ENCODE measurements at places on chromosomes 16 and 17.
A peak's percentile ranks its signal among the peaks of the same experiment; 100 is the strongest.

DNA sequence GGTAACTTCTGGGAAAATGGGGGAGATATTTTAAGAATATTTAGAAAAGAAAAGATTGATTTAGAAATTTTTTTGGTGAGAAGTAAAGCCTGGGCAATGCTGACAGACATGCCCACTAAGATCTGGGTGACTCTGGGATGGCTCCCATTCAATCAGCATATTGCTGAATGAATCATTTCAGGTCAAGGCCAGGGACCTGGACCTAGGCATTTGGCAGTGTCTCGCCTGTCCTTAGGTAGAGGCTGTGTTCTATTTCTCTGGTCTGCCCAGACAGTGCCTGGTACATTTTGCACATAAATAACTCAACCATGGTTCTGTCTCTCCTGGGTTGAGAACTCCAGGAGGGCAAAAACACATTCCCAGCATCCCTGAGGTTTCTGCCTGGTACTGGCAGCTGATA, 39.9 kb downstream of the SMPD3 start:
- DNase-seq: no peak

DNA sequence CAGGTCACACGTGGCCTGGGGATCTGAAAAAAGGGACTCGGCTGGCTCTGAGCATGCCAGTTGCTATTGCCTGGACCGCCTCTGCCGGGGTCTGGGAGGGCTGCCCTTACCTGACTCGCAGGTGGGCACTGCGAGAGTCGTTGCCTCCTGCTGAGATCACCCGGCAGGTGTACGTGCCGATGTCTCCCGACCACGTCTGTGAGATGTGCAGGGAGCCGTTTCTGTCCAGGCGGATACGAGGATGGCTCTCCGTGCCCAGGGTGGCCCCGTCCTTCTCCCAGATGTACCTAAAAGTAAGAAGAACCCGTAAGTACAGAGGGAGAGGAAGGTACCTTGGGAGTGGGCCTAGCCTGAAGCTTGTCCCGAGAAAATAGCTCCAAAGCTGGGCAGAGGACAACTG, 112.0 kb upstream of the CDC42EP4 start:
- no peak for DNase-seq

GRCh38 chr17:4607773-4608187, 23.5 kb downstream of the SMTNL2 start:
- peak; percentile 40 for DNase-seq

DNA sequence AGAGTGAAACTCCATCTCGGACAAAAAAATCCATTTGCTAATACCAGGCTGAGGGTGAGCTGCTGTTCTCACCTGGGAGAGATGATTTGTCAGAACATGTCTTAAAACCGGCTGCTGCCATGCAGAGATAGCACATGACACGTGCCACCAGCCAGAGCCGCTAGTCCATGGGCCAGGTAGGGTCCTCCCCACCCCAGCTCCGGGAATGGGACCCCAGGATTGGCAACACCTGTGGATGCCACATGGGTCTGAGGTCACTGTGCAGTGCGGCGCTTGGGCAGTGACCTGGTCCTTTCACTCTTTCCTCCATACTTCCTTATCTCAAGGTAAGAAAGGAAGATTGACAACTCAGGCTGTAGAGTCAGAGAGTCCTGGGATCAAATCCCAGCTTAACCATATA, 393.3 kb upstream of the TNRC6C start:
- no peak for DNase-seq

DNA sequence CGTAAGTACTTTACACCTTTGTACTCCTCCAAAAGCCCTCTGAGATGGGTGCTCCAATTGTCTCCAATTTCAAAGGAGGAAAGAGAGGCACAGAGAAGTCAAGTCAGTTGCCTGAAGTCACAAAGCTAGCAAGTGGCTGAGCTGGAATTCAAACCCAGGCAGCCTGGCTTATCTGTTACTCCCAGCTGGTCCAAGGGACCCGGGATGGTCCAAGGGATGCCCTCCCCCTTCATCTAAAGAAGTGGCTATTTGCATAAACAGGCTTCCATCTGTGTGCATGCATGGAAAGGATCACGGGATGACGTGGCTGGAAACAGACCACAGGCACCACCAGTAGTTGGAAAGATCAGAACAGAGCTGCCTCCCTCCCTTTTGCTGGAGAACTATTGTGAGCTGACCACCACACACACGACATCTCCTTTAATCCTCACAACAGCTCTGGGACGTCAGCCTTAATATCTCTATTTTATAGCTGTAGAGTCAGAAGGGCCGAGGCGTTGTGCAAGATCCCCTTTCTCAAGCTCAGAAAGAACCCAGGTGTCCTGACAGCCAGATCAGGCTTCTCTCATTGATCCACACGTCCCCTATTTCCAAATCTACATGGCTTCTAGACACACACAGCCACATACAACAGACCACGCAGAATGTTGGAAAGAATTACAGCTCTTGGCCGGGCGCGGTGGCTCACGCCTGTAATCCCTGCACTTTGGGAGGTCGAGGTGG, 10.9 kb upstream of the COL1A1 start:
- peak; percentile 92 for DNase-seq

- DNase-seq: no peak
These were observed 64.5 kb downstream of the ASIC2 start for GRCh38 chr17:33228548-33228947.

- DNase-seq: peak; percentile 40
These were observed 5.7 kb upstream of the BANP start for GRCh38 chr16:87945351-87946042.

- no peak for DNase-seq
These were observed 14.5 kb upstream of the RPL13 start for GRCh38 chr16:89545831-89546574.

DNA sequence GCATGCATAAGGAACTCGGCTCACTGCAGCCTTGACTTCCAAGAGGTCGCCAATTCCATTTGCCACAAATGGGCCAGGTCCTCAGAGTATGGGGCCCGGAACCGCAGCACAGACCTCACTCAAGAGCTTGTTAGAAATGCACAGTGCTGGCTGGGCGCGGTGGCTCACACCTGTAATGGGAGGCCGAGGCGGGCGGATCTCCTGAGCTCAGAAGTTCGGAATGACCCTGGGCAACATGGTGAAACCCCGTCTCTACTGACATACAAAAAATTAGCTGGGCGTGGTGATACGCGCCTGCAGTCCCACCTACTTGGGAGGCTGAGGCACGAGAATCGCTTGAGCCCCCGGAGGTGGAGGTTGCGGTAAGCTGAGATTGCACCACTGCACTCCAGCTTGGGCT, 19.6 kb upstream of the N4BP1 start:
- no peak for DNase-seq

DNA sequence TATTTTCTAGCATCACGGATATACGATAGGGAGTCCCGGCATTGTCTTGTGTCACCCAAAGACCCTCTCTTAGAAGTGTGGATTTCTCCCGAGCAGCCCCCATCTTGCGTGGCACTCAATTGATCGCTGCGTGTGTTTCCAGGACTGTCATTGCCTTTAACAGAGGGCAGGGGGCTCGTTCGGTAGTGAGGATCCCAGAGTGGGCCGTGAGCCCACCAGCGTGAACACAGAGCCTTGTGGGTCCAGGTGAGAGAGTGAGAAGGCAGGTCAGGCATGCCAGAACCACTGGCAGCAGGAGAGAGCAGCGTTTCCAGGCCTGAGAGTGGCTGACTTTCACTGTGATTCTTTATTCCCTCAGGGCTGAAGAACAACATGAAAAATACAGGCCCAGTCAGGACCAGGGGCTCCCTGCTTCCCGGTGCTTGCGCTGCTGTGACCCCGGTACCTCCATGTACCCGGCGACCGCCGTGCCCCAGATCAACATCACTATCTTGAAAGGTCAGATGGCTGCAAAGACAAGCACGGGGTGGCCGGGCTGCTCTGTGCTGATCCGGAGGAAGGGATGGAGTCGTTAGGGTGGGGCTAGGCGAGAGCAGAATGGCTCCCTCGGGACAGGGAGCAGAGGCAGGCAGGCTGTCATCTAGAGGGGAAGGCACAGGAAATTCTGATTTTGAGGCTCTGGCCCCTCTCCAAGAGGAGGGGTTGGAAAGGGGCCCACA, 22.4 kb downstream of the C1QTNF1 start:
- no peak for DNase-seq

DNA sequence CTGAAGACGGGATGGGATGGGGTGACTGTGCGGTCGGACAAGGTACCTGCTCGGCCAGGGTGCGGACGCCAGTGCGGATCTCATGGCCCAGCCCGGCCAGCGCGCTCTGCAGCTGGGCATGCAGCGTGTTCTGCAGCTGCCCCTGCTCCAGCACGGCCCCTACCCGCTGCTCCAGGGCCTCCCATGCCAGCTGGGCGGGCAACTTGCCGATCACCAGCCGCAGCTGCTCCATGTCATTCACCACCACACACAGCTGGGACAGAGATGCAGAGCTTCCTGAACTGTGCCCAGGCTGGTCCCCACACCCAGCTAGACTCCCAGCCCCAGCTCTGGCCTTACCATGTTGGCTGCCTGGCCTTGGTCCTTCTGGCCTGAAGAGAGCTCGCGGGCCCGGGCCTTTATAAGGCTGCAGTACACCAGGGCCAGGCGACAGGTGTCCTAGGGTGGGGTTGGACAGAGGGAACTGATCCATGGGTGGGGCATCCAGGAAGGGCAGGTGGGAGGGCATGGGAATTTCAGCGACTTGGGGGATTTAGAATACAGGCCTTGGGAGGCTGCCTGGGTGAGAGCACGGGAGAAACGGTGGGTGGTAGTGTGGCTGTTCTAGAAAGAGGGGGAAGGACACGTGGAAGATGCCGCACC, 9.8 kb downstream of the UNC13D start:
- no peak for DNase-seq

All from AG10803 (cell line).